Thoracic aorta (tissue), 2 donors: ENCODE measurements at places on chromosomes 1 and 21. TPM values are rescaled to one million over a fixed set of nuclear protein-coding genes. Genes with fewer than 3 reads are reported as not detected.
A peak's percentile ranks its signal among the peaks of the same experiment; 100 is the strongest.

S100A1 gene
- total RNA-seq, result not detected

COL9A2 gene
- 16.7 TPM for total RNA-seq

CR1L gene
- not detected for total RNA-seq

CYP4A11 gene
- not detected for total RNA-seq

MAP1LC3C gene
- total RNA-seq, result 2.3 TPM

LAMB3 gene
- total RNA-seq, result 5.1 TPM

TSPAN1 gene
- total RNA-seq, result 3.1 TPM

KCNJ9 gene
- total RNA-seq, result not detected

FOXJ3 gene
- total RNA-seq, result 30.6 TPM

FYB2 gene
- not detected for total RNA-seq

DNA sequence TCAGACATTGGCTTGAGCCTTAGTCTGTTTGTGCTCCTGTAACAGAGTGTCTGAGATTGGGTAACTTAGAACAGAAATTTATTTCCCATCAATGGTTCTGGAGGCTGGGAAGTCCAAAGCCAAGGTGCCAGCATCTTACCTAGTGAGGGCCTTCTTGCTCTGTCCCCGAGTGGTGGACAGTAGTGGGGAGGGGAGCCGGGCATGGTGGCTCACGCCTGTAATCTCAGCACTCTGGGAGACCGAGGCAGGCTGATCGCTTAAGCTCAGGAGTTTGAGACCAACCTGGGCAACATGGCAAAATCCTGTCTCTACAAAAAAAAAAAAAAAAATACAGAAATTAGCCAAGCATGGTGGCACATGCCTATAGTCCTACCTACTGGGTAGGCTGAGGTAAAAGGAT is 336.5 kb upstream of the VAMP3 start:
- no peak for DNase-seq

DNA sequence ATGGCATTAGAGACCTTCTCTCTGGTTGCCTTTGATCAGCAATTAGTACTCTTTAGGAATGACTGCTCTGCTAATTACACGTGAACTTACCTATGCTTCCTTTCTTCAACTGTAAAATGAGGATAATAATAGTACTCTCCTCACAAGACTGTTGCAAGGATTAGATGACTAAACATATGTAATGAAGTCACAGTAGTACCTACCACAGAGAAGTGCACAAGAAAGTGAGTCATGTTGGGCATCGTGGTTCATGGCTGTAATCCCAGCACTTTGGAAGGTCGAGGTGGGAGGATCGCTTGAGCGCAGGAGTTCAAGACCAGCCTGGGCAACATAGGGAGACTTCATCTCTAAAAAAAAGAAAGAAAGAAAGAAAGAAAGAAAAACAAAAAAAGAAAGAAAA is 68.1 kb upstream of the AK4 start:
- DNase-seq, result no peak

DNA sequence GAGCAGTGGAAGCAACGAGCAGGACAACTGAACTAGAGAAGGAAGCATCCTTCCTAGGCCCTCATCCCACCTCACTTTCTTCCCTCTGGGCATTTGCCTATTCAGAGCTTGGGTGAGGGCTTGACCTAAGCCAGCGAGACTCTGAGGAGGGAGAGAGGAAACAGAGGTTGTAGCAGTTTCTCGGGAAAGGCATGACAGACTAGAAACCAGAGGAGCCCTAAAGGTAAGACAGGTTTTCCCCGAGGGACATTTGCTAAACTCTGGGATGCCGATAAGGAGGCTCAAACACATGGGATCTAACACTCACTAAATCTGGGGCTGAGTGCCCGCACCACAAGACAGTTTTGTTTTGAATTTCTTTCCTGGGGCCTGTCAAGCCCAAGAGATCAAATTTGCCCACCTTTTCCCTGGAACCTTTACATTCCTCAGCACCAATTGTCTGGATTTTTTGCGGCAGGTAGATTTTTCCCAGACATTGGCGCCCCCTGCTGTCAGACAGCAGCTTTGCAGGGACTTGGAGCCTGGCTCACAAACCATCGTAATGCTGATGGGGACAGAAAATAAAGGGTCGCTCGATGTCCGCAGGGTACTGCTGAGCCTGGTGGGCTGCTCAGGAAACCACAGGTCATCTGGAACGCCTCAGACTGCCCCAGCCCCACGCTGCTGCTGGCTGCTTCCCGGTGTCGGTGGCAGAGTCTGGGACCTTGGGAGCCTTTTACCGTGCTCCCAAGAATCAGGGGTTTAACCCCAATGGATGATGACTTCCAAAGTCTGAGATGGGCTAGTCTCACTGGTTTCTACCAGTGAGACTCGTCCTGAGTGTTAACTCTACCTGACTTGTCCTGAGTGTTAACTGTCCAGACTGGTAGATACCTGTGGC is 23.4 kb upstream of the TSPAN2 start:
- DNase-seq, result no peak

GRCh38 chr1:159009704-159010361 is at the start of gene IFI16:
IFI16 (plus strand) TSS chr1:159009907; CDS start chr1:159014681, 4,774 bp downstream.
- peak; percentile 55 for DNase-seq

DNA sequence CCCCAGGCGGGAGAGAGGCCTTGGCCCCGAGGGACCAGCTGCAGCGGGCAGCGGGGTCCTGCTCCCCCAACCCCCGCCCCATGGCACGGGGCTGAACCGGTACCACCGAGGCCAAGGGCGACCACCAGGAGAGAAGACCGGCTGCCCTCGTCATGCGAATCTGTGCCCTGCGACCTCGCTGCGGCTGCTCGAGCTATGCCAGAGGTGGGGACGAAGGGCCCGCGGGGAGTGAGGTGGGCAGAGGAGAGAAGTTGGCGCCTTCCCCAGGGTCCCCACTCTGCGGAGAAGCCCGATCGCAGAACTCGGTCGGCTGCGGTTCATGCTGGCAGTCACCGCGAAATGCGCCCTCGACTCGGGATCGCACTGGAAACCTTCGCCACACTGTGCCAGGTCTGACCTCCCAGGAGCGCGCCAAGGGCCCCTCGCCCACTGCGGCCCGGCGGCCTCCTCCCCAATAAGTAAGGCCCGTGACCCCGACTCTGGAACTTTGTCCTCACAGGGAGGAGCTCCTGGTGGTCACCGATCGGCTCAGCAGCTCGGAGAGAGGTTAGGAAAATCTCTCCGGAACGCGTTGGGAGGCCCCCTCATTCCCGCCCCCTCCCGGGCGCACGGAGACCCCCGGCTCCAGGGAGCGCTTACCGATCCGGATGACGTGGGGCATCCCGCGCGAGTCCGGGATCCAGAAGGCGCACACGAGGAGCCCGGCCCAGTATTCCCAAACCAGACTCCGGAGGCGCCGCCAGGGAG is 787 bp downstream of the GRIK3 start:
- no peak for DNase-seq

GRCh38 chr1:157110686-157111085 is 11.1 kb upstream of the ETV3L start:
- no peak for DNase-seq

DNA sequence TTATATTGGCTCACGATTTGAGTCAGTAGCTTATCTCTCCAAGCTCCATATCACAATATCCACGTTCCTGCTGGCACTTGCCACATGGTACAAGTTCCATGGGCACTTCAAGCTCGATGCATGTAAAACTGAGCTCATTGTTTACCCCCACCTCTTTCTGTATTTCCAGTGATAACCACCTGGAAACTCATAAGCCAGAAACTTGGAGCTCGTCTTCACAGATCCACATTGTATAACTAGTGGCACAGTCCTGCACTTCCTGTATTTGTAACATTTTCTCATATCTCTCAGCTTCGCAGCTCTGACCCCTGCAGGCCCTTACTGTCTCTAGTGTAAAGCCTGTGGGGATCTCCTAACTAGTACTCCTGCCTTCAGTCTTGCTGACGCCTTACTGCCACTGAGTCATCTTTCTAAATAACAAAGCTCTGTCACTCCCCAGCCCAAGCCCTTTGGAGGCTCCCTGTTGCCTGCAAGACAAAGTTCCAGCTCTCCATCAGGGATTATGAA is 6.5 kb upstream of the C2CD4D start:
- DNase-seq, result no peak

- DNase-seq, result no peak
Observed at GRCh38 chr21:35234725-35235124, 185.6 kb upstream of the RUNX1 start.

DNA sequence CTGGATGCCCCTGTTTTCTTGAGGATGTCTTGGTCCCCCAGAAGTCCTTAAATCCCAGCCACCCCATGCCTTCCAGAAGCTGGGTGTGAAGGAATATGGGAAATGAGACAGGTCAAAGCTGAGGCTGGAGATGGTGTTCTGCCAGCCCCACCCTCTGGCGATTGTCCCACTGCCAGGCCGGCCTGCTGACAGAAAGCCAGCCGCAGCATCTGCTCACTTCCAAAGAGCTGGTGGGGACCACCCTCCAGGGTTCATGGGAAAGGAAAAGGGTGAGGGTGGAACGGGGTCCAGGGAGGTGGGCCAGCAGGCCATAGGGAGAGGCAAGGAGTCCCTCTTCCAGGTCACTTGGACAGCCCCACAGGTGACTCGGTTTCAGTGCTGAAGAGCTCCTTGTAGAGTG is 1.9 kb upstream of the LINGO4 start:
- DNase-seq, result no peak

- no peak for DNase-seq
Observed at GRCh38 chr1:234780112-234780511, 170.1 kb upstream of the IRF2BP2 start.

DNA sequence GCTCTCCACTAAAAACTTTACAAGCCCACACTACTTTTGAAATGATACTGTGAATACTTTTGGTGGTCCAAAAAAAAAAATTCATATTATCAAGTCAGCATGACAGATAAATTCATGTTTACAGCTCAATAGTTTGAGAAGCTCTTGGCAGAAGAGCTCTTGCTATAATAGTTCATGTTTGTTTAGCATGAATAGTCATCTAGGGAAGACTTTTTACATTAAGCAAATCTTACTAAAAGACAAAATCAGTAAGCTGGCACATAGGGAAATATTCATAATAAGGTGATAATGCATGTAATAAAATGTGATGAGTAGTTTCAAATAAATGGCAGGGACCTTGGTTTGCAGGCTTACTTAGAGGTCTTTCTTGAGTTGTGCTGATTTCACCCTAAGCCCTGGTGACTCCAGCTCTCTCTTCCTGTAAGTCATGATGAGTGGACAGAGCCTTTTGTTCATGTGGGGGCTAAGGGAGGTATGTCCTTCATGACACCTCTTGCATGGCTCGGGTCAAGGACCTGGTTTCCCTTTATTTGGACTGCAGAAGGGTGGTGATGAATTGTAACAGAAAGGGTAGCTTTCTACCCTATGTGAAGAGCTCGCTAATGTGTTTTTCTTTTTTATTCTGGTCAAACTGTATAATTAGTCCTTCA is 166.7 kb downstream of the GABPA start:
- no peak for DNase-seq

DNA sequence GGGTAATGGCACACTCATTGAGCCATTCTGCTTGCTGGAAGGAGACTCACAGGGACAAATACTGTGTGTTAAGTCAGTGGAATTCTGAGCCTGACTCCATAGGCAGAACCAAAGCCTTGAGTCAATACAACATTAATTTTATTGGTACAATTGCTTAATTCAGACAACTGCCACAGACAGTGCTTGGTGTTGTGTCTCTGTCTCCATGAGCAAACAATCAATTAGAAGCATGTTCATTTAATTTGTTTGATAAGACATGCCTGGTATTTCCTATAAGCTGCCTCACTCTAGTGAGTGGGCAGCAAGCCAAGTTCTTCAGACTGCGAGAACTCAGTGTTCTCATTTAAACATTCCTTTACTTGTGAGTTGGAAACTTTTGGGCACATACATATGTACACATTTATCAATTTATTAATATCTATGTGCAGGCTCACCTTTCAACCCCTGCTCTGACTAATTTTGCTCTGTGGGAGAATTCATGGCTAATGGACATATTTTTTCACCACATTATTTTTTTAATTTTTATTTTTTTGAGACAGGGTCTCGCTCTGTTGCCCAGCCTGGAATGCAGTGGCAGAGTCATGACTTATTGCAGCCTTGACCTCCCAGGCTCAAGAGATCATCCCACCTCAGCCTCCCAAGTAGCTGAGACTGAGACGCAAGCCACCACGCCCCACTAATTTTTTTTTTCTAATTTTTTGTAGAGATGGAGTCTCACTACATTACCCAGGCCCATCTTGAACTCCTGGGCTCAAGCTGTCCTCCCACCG is 4.5 kb upstream of the SRSF10 start:
- DNase-seq, result no peak

GRCh38 chr1:20191266-20191825 is 5.0 kb upstream of the PLA2G2C start:
- no peak for DNase-seq

DNA sequence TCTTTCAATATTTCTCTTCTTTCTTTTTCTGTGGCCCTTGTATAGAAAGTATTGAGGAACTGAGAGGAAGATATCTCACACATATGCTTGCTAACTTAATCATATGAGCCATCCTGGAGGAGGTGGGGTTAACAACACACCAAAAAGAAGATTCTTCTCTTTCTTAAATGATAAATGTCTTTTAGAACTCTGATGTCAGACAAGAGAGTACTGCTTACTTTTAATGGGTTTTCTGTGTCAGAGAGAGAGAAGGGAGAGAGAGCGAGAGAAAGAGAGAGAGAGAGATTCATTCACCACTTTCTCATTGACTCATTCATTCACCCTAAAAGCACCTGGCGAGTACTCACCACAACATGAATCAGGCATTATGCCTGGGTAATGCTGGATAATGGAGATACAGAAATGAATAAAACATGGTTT is 250.3 kb upstream of the SGIP1 start:
- no peak for DNase-seq

GRCh38 chr1:213345621-213346020 is 294.6 kb downstream of the RPS6KC1 start:
- no peak for DNase-seq

- no peak for DNase-seq
Observed at GRCh38 chr1:202159534-202160371, 649 bp downstream of the PTPN7 start.

- no peak for DNase-seq
Observed at GRCh38 chr1:65467536-65467935, 47.1 kb downstream of the LEPR start.

GRCh38 chr1:248853663-248854375 is 5.1 kb downstream of the ZNF692 start:
- no peak for DNase-seq

DNA sequence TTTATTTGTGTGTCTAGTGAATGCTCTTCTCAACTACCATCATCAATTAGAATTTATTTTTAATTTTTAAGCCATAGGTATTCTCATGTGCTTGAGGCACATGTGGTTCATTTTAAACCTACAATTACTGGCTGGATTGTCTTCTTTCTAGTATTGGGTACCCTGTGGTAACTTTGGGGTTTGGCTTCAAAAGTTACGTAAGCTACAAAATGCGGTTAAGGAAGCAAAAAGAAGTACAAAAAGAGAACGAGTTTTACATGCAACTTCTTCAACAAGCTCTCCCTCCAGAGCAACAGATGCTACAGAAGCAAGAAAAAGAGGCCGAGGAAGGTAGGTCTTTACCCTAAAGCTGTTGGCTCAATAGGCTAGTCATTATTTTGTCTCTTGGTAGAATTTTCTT is 25.8 kb downstream of the MACO1 start:
- DNase-seq, result no peak

DNA sequence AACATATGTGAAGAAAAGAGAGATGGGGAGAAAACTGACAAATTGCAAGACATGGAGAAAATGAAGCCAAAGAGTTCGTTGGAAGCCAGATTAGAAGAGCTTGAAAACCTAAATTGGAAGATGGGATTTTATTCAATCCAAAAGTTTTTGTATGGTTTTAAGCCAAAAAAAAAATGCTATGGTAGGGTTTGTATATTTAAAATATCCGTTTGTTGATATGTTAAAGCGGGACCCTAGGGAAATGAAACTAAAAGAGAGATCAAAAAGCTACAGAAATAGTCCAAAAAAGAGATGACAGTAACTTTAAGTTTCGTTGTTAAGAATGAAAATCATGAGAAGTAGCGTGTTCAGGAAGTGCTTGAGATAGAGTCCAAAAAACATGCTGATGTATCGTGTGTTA is 617.7 kb upstream of the ADGRL2 start:
- DNase-seq, result no peak
